ENCODE measurements at places on chromosomes 1 and 21.

DNA sequence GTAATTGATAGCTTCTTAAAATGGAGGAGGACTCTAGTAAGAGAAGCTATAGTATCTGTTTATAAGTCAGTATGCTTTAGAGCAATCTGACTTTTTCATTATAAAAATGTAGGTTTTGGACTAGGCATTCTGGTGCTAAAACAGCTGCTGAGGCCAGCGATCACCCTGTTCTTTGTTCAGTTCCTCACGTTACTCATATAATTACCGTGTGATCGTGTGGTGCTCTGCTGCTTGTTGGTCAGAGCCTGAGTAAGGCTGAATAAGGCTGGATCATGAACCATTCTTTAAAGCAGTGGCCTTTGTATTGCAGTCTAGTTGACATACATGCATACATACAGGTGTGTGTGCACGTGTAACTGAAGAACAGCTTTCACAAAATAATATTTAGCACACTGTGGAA is 25.2 kb downstream of the CDC42 start:
- DNase-seq: no peak

DNA sequence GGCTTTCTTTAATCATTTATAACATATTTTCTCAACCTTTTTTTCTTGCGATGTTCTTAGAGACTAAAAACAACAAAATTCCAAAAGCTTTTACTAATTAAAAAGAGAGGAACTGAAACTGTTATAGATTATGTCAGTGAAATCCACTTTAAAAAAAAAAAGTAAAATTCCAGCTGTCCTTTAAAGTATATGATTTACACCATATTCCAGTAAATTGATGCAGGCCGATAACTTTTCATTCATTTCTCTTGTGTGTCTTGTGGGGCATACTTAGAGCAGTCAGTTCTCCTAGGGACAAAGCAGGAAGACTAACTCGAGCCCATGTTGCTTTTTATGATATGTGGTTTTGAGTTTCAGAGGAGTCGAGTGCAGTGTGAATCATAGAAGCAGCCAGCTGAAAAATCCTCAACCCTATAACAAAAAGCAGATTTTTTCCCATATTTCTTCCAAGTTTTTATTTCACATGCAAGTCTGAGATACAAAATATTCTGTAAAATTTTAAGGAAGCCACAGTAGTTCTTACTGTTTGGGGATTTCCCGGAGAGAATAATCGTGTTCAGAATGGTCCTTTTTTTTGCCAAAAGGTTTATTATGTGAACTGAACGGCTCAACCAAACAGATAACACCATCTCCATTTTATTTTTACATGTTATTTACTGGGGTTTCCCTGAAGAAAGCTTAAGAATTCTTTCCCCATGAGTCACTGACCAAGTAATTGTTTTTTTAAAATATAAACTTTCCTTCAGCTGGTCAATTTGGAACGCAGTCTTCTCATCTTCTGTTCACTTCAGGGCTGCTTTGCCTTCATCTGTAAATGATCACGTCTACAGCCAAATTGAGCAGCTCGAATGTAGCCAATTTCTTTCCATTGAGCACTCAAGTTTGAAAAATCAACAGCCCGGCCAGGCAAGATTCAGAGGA is 77.0 kb upstream of the C1orf105 start:
- DNase-seq: no peak

DNA sequence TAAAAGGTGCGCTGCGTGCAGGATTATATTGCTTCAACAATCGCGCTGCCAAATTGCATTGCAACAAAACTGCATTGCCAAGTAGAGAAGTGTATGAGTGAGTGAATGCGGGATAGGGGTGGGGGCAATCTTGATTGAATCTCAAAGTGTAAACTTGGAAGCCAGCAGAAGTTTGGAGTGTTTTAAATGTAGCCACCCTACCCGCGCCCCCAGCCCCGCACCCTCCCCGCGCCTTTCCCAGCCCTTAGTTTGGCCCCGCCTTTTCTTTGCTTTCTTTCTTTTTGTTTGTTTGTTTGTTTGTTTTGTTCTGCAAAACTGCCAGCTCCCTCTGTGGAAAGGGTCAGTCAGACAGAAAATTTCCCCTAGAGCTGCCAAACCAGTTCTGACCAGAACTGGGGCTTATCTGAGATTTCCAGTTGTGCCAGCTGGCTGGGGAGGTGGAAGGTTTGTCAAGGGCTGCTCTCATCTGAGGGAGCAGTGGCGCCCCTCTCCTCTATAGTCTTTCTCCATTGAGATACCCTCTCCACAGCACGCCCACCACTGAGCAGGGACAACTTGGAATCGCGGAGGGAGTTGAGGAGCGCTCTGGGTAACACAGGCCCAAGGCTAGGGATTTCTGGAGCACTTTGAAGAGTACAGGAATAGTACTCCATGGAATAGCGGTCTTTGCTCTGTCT is 666 bp upstream of the BEND5 start:
- no peak for DNase-seq

GRCh38 chr1:97340951-97341350 is 579.9 kb downstream of the DPYD start:
- DNase-seq: no peak

DNA sequence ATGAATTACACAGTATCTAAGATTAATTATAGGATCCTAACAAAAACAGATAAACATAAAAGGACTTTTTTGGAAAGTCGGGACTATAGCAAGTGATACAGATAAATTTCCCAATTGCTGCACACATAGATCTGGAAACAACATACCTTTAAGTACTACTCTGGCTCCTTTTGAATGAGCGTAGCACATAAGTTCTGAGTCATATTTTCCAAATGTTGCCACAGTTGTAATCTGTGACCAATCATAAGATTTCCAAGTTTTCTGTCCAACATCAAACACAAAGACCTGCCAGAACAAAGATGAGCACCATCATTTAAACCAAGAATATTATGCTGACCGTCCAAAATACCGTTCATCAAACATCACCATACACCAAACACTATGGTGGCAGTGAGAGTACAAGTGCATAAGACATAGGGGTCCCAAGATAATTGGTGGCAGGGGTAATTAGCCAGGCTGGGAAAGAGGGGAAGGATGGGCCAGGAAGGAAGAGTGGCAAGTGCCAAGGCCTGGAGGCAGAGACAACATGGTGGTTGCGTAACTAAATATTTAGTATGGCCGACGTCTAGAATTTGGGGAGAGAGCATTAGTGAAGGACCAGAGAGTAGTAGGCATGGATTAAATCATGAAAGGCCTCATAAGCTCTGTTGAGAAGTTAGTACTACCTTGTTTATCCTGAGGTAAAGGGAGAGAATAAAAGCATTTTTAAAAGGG is 3.6 kb downstream of the CTBS start:
- no peak for DNase-seq

DNA sequence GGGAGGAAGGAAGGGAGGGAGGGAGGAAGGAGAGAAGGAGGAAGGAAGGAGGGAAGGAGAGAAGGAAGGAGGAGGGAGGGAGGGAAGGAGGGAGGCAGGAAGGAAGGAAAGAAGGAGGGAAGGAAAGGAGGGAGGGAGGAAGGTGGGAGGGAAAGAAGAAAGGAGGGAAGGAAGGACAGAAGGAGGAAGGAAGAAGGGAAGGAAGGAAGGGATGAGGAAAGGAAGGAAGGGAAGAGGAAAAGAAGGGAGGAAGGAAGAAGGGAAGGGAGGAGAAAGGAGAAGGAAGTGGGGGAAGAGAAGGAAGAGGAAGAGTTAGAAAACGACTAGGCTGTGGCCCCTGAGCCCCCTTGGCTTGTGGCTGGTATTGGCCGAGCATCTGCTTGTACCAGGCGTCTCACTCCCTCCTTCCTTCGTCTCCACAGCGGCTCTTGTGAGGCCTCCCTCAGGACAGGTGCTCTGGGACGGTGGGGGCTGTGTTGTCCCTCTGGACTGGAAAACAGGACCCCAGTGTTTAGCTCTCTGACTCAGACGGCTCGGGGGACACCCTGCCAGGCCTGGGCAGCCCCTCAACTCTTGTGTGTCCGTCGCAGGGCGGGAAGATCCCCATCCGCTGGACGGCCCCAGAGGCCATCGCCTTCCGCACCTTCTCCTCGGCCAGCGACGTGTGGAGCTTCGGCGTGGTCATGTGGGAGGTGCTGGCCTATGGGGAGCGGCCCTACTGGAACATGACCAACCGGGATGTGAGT is 36.2 kb upstream of the C1QA start:
- no peak for DNase-seq

- no peak for DNase-seq
Measured at GRCh38 chr1:36567601-36568341, 85.1 kb upstream of the CSF3R start.
